ENCODE measurements at places on chromosomes 4 and X.

DNA sequence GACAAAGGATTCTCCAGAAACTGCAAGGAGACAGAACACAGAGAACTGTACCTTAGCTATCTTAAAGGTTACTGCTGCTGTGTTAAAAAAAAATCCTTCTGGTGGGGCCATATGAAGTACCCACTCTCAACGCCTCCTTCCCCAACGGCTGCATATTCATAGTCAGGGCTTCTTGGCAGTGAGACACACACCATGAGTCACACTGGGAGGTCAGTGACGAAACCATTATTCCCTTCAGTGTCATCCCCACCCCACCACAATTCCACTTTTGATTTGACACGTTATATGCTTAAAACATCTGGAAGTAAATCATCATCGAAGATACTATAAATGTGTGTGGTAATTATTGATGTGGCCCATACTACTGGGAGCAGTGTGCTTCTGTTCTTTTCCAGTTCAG is 271.5 kb downstream of the LDB2 start:
- no peak for DNase-seq

GRCh38 chr4:115851918-115852766 is 738.7 kb upstream of the NDST4 start:
- DNase-seq = no peak

DNA sequence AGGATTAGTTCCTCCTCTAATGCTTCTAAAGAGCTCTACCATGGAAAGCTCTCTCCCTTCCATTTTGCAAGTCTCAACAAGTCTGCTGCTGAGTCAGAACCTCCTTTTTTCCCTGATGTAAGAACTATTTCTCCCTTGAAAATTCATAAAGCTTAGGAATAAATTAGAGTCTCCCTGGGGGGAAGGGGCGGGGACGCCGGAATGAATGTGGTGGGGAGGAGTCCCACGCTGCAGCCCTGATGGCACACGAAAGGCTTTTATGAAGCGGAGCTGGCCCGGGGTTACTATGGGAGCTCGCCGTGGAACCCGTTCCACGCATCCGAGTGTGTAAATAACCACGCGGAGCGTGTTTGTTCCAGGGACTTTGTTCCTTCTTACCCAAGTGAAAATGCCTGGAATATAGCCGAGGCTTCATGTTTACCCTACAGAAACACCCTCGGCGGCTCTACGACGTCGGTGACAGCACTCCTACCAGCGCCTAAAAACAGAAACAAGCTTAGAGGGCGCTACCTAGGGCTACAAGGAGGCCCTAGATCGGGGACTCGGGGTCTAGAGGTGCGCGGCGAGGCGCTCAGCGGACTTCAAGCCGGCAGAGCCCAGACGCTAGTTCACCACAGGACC is 923 bp upstream of the CPEB2 start:
- peak; percentile 47 for DNase-seq

DNA sequence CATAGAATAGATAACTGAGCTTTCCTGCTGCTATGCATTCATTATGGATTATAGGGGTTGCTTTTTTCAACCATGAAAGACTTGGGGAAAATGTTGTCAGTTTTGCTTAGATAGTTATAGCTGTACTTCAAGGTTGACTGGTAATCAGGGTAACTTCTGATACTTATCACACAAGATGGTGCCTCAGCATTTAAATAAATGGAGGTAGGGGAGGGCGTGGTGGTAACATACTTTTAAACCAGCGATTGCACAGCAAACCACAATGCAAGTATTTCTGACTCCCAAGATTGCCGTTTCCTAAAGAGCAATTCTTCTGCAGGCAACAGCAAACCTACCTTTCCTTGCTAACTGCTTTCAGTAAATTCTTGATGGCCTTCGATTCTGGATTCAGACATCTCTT is 1.3 kb downstream of the CXCL10 start:
- DNase-seq = no peak

- no peak for DNase-seq
These were observed 190.3 kb upstream of the TAPT1 start for GRCh38 chr4:16416601-16417000.
